Fibroblast of lung (primary cell): ENCODE measurements at places on chromosomes 16 and 17.

GRCh38 chr16:10943064-10943353, 741 bp upstream of the DEXI start:
- DNase-seq, result no peak

DNA sequence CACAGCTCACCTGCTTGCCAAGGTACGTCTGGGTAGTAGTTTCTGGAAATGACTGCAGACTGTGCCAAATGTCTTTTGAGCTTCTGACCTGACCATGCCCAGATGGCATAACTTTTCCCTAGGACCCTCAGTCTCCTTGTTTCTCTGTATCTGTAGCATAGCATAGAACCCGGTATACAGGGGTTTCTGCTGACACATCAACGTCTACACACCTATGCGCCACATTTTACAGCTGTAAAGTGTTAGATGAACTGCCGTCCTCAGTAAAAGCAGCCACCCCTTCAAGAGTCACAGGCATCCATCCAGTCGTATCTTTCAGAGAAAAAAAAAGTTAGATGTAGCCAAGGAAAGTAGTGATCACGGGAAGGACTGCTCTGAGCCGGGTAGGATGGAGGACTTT, 17.4 kb downstream of the KCTD2 start:
- DNase-seq, result no peak

GRCh38 chr16:58266336-58266735, 28.5 kb downstream of the PRSS54 start:
- no peak for DNase-seq

- no peak for DNase-seq
Observed at GRCh38 chr17:80818871-80819270, 172.8 kb upstream of the CHMP6 start.
